ENCODE measurements at places on chromosomes 6 and 20.
A peak's percentile ranks its signal among the peaks of the same experiment; 100 is the strongest.

DNA sequence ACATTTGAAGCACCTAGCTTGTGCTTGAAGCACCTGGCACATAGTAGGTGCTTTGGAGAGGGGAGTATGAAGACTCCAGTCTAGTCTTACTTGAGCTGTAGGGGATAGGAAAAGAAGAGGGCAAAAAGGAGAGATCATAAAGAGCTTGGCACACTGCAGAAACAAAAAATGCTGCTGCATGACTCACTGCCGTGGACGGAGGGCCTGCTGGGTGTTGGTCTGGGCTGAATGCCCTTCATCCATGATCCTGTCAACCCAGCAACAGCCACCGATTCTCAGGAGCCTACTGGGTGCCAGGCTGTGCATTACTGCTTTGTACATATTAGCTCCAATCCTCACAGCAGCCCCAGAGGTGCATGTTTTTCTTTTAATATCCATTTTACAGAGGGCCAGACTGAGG, 6.0 kb downstream of the PDYN start:
- no peak for DNase-seq

- no peak for DNase-seq
Observed at GRCh38 chr6:168043848-168044415, 35.1 kb downstream of the FRMD1 start.

- no peak for DNase-seq
Observed at GRCh38 chr20:33472868-33473435, 16.9 kb upstream of the CBFA2T2 start.

- no peak for DNase-seq
Observed at GRCh38 chr6:161951126-161951525, 677.3 kb upstream of the AGPAT4 start.

DNA sequence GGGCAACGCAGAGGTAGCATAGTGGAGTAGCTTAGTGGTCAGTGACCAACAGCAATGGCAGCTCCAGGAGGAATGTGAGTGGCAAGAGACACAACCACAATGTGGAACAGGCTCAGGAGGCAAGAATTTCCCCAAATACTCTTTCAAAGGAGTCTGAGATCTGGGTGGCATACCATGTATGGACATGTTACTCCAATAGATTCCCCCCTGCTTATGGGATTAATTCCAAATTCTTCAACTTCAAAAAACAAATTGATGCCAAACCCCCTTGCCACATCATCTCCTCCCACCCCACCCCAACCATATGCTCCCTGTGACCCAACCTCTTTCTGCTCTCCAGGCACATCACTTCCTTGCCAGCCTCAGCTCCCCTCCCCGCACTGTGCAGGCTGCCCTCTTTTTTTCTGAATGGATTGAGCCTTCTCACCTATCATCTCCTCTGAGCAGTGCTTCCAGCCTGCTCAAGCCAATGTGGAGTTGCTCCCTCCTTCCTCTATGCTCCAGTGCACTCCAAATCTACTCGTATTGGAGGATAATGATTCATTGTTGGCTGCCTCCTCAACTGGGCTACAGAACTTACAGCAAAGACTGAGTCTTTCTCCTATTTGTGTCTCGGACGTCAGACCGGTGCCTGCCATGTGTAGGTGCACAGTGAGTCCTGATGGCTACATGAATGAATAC, 93.0 kb upstream of the CEP85L start:
- no peak for DNase-seq

DNA sequence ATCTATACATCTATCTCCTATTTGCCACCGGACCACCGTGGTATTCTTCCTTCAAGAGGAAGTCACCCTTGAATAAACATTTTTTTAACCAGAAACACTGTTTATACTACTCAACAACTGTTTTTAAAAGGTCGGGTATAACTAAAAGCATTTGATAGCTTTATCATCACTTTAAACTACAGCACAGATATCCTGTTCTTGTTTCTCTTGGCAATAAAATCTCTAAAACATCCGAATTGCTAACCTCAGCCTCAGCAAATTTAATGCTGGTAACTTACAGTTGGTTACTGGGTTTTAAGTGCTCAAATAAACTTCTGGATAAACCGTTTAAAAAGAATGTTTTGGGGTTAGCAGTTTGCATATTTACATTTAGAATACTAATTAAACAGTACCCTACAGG, 20.4 kb downstream of the ZUP1 start:
- no peak for DNase-seq

DNA sequence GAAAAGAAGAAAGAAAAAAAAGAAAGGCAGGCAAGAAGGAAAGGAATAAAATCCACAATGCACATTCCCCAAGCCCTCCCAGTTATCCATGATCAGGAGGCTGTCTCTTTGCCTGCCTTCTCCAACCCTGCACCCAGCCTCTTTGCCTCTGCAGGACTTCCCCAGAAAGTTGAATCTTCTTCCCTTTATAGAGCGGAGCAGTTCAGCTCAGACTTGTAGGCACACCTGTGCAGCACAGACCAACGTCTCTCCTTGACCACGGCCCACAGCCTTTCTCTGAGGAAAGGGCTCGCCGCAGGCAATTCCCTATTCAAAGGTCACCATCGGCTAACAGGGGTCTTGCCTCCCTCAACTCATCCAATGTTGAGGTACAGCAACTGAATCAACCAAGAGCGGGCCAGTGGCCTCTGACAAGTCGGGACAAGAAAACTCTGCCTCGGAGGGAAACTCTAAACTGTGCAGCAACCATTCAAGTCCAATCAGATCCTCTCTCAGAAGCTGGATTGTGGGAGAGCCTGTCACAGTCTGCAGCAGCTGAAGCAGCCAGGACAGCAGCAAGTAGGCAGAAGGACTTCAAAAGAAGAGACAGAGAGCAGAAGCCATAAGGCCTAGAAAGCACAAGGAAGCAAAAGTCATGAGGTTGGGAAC, 529.2 kb upstream of the JARID2 start:
- DNase-seq = no peak

GRCh38 chr6:106574741-106575458, 54.4 kb downstream of the RTN4IP1 start:
- no peak for DNase-seq

- no peak for DNase-seq
Observed at GRCh38 chr6:112927641-112928320, 580.7 kb downstream of the RFPL4B start.

DNA sequence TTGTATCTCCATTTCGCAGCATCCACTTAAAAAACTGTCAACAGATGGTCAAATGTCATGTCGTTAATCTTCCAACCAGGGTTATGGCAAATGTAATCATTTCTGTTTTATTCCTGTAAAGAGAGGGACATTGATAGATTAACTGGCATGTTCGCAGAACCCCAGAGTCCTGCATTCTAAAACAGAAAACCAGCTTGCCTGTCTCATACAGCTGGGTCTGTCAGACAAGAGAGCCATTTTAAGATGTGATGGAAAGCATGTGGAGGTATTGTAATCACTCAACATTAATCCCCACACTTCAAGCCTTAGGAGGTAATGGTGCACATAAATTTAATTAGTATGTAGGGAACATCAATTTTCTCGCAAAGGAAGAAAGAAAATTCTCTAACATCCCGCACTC, 4.4 kb downstream of the SMLR1 start:
- no peak for DNase-seq

DNA sequence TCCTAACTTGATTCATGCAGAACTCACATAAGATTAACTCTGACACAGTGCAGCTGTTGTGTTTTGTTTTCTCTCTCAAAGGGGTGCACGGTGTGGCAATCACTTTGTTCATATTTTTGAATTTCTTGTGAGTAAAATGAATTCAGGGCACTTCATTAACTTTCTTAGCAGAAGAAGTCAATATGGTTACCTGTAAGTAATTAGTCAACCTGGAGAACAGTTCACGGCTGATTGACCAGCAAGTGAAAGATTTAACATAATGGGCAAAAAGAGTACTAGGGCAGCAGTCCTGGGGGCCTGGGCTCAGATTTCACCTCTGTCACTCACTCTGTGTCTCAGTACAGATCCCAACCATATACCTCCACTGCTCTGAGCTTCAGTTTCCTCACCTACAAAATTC, 102.4 kb upstream of the SPTLC3 start:
- DNase-seq = no peak

GRCh38 chr6:75372884-75373283, 88.3 kb upstream of the TMEM30A start:
- DNase-seq = no peak

DNA sequence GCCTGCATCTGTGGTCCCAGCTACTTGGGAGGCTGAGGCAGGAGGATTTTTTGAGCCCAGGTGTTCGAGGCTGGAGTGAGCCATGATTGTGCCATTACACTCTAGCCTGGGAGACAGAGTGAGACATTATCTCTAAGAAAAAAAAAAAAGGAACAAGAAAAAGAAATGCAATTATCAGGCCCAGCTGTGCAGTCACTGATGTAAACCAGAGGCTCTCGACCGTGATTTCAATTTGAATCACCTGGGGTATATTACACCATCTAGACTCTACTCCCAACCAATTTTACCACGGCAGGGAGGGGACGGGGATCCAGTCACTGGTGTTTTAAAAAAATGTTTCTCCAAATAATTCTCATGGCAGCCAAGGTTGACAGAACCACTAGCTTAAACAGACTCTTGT, 48.8 kb upstream of the NKX2-2 start:
- DNase-seq = no peak

GRCh38 chr6:44522871-44523270, 135.4 kb downstream of the CDC5L start:
- DNase-seq = no peak

DNA sequence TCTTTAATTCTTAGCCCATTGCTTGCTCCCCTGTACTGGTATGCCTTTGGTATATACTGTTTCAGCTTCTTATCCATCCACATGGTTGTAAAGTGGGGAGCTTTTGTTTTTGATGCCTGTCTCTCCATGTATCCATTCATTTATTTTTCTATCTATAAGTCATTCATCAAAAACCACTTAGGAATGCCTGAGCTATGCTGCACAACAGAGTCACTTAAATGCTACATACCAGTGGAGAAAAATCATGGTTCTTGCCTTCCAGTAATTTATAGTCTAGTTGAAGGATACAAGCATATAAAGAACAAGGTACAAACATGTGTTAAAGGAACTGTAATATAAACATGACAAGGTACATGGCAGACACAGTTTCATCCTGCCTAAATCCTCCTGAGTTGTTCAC, 347.3 kb downstream of the NRN1 start:
- DNase-seq = no peak

DNA sequence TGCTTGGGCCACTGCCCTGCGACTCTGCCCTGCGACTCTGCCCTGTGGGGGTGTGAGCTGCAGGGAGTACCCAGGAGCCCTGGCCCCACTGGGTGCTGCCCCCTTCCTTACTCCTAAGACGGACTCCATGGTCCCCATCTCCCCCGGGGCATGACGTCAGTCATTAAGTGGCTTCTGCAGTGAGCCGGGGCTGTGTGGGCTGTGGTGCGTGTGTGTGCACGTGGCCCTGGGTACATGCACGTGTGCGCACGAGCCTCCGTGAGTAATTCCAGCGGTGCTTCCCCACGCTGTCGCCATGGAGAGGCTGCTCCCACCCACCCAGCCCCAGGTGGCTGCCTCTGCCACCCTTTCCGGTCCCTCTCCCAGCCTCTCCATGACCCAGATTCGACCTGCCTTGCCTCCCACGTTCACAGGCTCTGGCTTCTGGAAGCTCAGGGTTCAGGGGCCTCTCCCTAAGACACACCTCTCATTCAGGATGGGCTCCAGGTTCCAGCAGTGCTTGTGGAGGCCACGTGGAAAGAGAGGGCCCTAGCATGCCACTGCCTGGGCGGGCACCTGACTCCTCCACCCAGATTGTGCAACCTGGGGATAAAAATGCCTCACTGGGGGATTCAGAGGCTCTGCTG, 88.3 kb downstream of the DLGAP4 start:
- DNase-seq = no peak

DNA sequence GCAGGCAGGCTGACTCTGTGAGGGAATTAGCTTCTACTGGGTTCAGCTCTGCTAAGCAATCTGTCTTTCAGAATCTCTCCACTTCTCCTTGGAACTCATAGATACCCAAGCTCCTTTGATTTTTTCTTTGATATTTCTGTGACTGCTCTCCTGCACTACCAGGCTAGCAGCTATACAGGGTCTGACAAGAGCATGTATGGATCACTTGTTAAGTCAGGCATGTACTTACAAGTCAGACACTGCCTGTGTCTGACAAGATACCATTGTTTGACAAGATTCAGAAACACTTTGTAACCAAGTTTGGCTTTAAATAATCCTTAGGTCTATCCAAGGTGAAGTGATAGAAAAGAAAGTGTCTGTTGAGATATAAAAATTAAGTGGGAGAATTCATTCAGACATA, 79.5 kb downstream of the SESN1 start:
- no peak for DNase-seq

GRCh38 chr6:136117081-136117480, 133.0 kb downstream of the MTFR2 start:
- no peak for DNase-seq

GRCh38 chr20:35578469-35578868, 36.6 kb downstream of the ERGIC3 start:
- DNase-seq = no peak

DNA sequence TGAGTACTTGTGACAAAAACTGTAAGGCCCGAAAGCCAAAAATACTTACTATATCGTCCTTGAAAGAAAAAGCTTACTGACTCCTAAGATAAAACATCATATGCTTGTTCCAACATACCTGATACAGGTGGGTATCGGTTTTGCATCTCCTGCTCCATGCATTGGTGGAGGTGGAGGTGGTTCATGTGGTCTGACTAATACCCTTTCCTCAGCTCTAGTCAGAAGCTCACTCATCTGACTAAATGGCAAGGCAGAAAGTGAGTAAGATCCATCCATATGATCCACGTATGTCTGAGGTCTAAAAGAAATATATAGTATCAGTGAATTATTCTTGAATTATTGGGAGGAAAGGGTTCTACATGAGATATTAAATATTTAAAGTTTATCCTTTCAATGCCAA, 76.2 kb downstream of the WASF1 start:
- DNase-seq = no peak

DNA sequence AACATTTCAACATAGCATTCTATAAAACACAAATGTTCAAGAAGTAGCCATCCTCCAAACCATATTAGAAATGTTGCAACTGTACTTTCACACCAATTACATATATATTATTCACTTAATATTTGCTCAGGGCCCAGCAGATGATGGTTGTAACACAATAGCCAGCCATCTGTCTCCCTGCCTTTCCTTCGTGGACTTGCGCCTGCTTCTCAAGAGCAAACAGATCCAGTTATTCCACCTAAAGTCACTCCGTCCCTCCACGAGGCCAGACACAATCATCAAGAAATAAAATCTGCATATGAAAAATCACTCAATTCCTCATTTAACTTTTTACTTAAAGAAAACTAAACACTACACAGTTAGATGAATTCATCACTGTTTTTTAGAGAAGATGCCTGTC, 160.4 kb downstream of the RALGAPA2 start:
- DNase-seq = no peak

GRCh38 chr6:53648184-53648943, 17.2 kb downstream of the KLHL31 start:
- DNase-seq = no peak

- peak; percentile 81 for DNase-seq
Observed at GRCh38 chr6:26122793-26123674, 35.8 kb downstream of the HFE start.

- no peak for DNase-seq
Observed at GRCh38 chr6:36731622-36732310, 34.1 kb downstream of the RAB44 start.

DNA sequence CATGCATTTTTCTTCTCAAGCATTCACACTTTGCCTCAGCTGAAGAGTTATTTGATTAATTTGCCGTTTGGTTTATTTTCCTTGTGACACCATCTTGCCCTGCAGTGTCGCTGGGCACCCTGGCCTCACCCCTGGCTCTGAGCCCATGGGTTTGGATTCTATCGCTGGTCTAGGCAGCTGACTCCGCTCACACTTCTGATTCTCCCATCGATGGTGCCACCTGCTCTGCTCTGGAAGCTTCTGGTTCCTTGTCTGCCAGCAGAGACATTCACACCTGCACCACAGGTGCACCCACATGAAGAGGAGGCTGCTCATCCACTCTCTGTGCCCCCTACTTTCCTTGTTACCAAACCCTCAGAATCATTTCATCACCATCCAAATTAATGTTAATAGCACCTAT, 291.6 kb upstream of the CDH4 start:
- no peak for DNase-seq
